NCI-H1417 (cell line): ENCODE measurements at places on chromosomes 16 and 17.
A peak's percentile ranks its signal among the peaks of the same experiment; 100 is the strongest.

GRCh38 chr17:78422872-78423588 lies 44.6 kb downstream of the PGS1 start:
- no peak for DNase-seq

DNA sequence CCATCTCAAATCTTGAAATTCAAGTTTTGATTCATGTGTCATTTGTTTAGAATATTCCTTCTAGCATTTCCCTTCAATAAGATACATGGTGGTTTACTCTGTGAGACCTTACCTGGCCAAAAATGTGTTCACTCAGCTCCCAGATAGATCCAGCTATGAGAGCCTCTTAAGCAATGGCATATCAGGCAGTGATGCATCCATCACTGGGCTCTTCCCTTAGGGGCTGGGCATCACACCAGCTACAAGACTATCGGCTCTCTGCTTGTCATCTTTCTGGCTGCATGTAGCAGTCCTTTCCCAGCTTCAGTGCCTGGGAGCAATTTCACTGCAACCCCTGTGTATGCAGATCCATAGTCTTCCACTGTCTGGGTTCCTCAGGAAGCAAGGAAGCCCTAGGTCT lies 40.6 kb downstream of the GOSR1 start:
- DNase-seq = no peak

- DNase-seq = no peak
Observed at GRCh38 chr16:68724797-68725196, 12.3 kb upstream of the CDH1 start.

- no peak for DNase-seq
Observed at GRCh38 chr17:41464682-41465081, 2.5 kb downstream of the KRT32 start.

GRCh38 chr17:17820463-17821158 lies 16.2 kb downstream of the SREBF1 start:
- no peak for DNase-seq

DNA sequence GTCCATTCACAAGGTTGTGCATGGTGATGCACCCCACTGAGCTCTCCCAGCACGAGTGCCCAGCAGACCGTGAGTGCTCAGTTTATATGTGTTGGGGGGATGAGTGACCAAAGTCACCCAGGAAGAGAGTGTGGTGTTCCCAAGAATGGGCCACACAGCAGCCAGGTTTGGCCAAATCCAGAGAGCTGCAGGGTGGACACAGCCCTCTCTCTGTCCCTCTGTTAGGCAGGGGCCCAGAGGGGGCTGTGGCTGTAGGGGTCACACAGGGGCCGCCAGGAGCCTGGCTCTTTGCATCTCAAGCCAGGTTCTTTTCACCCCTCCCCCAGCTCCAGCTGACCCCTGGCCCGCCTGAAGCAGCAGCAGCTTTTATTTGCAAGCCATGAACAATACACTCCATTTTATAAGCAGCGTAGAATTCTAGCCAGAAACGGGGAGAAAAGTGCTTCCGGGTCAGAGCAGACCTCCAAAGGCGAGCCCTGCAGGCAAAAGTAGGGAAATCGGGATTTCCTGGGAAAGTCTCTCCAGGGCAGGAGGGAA lies 13.3 kb downstream of the COTL1 start:
- no peak for DNase-seq

GRCh38 chr17:60743799-60744198 lies 66.1 kb downstream of the BCAS3 start:
- no peak for DNase-seq

DNA sequence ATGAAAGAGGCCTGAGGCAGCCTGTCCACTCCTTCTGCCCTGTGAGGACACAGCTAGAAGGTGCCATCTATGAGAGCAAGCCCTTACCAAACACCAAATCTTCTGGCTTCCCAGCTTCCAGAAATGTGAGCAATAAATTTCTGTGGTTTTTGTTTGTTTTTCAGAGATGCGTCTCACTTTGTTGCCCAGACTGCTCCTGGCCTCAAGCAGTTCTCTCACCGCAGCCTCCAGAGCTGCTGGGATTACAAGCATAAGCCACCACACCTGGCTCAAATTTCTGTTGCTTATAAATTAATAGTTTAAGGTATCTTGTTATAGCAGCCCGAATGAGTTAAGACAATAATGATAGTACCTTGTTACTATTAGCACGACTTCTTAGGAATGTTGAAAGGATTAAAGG lies 12.5 kb upstream of the SLC16A11 start:
- no peak for DNase-seq

DNA sequence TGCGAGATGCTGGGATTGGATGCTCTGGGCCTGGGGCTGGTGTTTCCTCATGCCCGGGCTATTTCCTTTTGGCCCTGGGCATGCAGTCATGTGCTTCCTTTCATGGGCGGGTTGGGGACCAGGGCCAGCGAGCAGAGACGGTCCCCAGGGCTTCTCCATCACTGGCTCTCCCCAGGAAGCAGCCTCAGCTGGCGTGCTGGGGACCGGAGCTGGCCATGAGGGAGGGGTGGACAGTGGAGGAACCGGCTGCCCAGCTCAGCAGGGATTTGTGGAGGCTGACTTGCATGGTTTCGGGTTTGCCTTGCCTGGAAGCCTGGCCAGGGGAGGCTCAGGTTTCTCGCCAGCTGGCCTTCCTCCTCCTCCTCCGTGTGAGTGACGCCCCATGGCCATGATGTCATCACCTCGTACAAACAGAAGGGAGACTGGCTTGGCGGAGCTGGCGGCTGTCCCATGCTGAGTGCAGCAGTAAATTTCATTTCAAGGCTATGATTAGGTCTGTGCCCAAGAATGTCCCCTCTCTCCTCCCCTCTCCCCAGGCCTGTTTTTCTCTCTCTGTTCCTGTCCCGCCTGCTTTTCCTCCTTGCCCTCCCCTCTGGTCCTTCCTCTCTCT lies 8.9 kb upstream of the TIMP2 start:
- DNase-seq = peak; percentile 50

DNA sequence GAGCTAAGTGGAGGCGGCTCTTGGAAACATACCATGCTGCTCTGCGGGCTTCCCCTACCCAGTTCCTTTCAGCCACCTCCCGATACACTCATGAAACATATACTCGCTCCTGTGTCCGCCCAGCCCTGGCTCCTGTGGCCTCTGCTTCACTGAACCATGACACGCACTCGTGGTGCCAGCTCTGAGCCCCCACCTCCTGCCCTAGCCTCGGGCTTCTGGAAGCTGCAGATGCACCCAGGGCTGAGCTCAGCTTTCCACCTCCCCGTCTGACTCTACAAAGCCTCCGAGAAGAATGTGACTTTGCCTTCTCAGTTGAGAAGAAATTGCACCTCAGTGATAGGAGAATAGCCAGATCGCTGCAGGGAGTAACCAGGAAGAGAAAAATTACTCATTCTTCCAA lies 11.0 kb downstream of the CALB2 start:
- no peak for DNase-seq

- no peak for DNase-seq
Observed at GRCh38 chr17:801660-802059, 19.5 kb downstream of the MRM3 start.

DNA sequence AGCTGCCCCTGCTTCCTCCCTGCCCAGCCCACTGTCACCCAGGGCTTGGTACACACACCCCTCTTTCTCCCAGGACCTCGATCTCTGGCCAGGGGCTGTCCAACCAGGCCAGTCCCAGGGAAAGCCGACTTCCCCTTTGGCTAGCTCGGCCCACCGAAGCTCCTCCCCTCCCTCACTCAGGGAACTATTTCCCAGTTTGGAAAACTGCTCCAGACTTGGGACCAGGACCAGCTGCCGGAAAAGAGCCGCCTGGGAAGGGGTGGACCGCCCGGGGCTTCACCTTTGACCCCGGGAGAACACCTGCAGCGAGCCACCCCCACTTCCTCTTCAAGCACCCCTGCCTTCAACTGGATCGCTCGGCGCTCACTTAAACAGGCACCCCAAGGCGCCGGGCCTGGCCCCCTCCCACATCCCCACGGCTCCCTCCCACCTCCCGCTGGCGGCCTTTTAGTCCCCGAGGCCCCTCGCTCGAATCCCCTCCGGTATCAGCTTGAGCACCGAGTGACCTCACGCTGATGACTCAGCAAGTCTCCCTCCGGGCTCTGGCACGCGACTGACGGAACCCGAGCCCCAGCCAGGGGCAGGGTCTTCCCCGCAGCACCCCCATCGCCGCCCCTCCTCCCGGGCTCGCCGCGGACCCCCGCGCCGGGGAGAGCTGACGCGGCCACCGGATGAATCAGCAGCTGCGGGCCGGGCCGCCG lies 934 bp downstream of the MAFG start:
- no peak for DNase-seq

- DNase-seq = peak; percentile 11
Observed at GRCh38 chr17:81271226-81271625, 23.9 kb downstream of the SLC38A10 start.

DNA sequence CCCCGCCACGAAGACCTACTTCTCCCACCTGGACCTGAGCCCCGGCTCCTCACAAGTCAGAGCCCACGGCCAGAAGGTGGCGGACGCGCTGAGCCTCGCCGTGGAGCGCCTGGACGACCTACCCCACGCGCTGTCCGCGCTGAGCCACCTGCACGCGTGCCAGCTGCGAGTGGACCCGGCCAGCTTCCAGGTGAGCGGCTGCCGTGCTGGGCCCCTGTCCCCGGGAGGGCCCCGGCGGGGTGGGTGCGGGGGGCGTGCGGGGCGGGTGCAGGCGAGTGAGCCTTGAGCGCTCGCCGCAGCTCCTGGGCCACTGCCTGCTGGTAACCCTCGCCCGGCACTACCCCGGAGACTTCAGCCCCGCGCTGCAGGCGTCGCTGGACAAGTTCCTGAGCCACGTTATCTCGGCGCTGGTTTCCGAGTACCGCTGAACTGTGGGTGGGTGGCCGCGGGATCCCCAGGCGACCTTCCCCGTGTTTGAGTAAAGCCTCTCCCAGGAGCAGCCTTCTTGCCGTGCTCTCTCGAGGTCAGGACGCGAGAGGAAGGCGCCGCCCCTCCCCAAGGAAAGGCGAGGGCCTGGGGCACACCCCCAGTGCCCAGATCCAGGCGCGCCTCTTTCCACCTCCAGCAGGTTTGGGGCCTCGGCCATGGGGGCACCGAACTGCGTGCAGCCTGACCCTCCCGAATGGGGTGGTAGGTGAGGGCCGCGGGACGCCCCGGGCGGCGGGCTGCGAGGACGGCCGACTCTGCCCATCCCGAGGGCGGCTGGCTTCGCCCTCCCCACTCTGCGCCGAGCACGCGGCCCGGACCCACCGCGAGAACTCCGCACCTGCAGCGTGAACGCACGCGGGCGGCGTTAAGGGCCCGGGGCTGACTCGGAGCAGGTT lies 664 bp downstream of the HBQ1 start:
- peak; percentile 79 for DNase-seq

GRCh38 chr16:53428681-53429080 lies 5.6 kb upstream of the RBL2 start:
- no peak for DNase-seq

DNA sequence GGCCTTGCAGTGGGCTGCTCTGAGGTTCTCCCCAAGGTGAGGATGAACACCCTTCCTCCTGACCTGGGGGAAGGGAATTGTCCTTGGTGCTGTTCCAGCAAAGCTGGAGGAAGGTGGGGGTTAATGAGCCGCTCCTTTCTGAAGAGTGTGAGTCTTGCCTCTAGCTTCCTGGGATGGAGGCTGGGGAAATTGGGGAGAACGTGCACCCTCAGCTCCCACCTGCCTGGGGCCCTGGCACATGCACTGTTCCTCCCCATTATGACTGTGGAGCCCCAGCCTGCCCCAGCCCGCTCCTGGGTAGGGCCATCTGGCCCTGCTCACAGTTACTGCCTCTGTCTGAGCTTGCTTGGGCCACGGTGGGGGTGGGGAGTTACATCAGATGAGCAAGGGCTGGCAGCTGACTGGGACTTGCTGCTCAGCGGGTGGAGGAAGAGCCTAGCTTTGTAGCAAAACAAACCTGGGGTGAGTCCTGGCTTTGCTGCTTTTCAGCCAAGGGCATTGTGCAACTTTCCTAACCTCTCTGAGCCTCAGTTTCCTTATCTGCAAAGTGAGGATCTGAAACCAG lies 11.1 kb downstream of the TNS4 start:
- DNase-seq = peak; percentile 84

- no peak for DNase-seq
Observed at GRCh38 chr17:27994586-27994985, 47.9 kb upstream of the NLK start.

- no peak for DNase-seq
Observed at GRCh38 chr17:21005803-21006202, 37.0 kb downstream of the USP22 start.

GRCh38 chr16:86990451-86990850 lies 326.7 kb downstream of the C16orf95 start:
- DNase-seq = no peak

GRCh38 chr16:4273858-4274311 lies 1.1 kb upstream of the TFAP4 start:
- no peak for DNase-seq

DNA sequence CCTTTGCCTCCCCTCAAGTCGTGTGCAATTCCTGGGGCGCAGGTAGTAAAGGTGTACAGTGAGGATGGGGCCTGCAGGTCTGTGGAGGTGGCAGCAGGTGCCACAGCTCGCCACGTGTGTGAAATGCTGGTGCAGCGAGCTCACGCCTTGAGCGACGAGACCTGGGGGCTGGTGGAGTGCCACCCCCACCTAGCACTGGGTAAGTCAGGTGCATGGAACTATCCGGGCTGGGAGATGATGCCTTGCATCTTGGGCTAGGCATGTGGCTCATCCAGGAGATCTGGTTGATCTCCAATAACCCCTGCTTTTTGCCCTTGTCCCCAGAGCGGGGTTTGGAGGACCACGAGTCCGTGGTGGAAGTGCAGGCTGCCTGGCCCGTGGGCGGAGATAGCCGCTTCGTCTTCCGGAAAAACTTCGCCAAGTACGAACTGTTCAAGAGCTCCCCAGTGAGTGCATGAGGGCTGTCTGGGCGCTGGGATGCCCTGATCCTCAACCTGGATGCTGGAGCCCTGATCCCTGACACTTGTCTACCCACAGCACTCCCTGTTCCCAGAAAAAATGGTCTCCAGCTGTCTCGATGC lies 5.2 kb downstream of the GRB7 start:
- no peak for DNase-seq

DNA sequence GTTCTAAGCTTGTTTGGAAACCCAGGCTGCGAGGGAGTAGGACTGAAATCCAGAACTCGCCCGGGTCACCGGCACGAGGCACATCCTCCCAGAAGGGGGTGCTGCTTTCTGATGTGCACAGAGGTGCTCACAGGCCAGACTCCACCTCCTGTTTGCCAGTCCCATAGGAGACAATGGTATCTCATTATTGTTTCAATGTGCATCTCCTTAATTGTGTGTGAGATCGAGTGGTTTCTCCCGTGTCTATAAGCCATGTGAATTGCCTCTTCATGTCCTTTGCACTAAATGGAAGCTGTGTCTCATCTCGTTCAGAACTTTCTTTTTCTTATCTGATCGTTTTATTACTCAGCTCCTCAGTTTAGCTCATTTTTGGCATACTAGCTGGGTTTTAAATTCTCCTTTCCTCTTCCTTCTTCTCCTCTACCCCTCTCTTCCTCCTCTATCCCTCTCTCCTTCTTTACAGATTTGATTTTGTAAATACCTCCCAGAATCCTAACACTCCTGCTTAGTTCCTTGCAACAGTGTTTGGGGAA lies 32.1 kb upstream of the PRKCB start:
- DNase-seq = peak; percentile 3

- peak; percentile 44 for DNase-seq
Observed at GRCh38 chr16:68229431-68230175, 6.3 kb downstream of the ESRP2 start.
